ENCODE measurements at places on chromosomes 2 and 18.

DNA sequence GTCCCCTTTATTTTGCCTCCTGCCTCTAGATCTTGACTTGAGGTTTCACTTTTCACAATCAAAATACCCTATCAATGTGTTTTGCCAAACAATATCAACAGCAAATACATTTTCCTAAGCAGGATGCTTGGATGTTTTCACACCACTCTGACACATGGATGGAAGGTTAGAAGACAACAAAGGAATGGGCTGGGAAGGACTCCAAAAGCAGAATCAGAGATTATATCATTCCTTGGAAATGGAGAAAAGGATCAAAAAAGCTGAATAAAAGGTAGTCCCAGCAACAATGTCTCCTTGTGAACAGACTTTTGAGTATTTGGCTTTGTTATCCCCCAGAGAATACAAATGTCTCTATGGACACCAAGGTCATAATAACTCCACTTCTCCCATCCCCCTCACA lies 170.8 kb downstream of the ETAA1 start:
- H3K27me3 ChIP-seq = no peaks in the 10 kb centered on the region
- H3K27ac ChIP-seq = no peak overlapping the region
- no peaks in the 10 kb centered on the region for H3K36me3 ChIP-seq
- H3K4me3 ChIP-seq = no peak overlapping the region
- DNase-seq = no peak
- H3K4me1 ChIP-seq = no peaks in the 10 kb centered on the region

GRCh38 chr18:79611040-79611681 lies 68.4 kb upstream of the CTDP1 start:
- no peaks in the 10 kb centered on the region for H3K36me3 ChIP-seq
- no peak overlapping the region for H3K27ac ChIP-seq
- no peak for DNase-seq

GRCh38 chr2:113963965-113964364 lies 74.1 kb downstream of the ACTR3 start:
- DNase-seq = no peak
- H3K27me3 ChIP-seq = no peaks in the 10 kb centered on the region
- H3K36me3 ChIP-seq = peaks cover 26% of the 10 kb centered on the region
- no peak overlapping the region for H3K27ac ChIP-seq
- no peak overlapping the region for H3K4me3 ChIP-seq

- H3K36me3 ChIP-seq = peaks cover 81% of the 10 kb centered on the region
- H3K4me1 ChIP-seq = no peaks in the 10 kb centered on the region
- no peaks in the 10 kb centered on the region for H3K27me3 ChIP-seq
- H3K4me3 ChIP-seq = no peak overlapping the region
- DNase-seq = no peak
- H3K27ac ChIP-seq = no peak overlapping the region
These were observed 20.8 kb downstream of the GAREM2 start for GRCh38 chr2:26193578-26194231.

- H3K36me3 ChIP-seq = no peaks in the 10 kb centered on the region
- no peaks in the 10 kb centered on the region for H3K27me3 ChIP-seq
- no peak overlapping the region for H3K4me3 ChIP-seq
- H3K27ac ChIP-seq = no peak overlapping the region
These were observed 68.8 kb upstream of the TMEM87B start for GRCh38 chr2:111986116-111986900.

Measured in CD4-positive, CD25-positive, alpha-beta regulatory T cell (primary cell).